ENCODE measurements at places on chromosomes 7 and 10.

DNA sequence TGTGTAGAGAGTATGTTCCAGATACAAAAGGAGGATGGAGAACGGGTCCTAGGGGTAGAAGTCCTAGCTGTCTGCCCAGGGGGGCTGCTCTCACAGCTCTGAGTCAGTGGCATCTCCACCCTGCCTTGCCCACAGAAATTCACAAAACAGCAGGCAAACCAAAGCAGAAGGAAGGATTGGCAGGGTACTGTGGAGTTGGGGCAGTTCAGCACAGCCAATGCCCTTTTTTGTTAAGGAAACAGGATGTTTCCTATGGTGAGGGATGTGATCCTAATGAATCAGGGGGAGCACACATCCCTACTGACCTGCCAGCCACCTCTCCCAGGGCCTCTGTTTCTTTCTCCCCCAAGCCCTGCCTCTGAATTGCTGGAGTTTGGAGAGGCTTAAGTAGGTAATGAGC, 457.6 kb downstream of the PLXNA4 start:
- DNase-seq: no peak

GRCh38 chr7:141708351-141708750, at the start of gene WEE2:
Gene WEE2 (plus strand): TSS chr7:141708353. CDS start chr7:141708759, 406 bp downstream.
- DNase-seq: no peak

DNA sequence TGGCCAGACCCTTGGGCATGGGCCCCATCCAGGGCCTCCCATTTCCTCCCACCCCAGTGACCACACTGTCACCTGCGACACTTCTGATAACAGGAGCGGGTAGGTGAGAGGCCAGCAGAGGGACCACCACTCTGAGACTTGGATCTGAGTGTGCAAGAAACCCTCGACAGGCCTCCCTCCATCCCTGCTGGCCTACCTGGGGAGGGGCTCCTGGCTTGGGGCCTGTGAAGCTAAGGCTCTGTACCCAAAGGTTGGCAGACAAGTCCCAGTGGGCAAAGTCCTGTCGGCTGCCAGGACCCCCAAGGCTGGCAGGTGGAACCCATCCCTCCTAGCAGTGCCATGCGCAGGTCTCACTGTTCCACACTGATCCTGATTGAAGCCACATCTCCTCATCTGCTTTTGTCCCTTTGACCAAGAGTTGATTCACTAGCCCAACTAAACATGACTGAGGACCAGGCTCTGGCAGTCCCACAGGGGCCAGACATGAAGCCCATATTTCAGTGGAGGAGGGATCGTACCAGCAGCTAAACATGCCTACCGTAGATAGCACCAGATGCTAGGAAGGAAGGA, 1.2 kb upstream of the PGAM2 start:
- DNase-seq: no peak

GRCh38 chr10:75295868-75296441, 60.2 kb upstream of the COMTD1 start:
- no peak for DNase-seq

DNA sequence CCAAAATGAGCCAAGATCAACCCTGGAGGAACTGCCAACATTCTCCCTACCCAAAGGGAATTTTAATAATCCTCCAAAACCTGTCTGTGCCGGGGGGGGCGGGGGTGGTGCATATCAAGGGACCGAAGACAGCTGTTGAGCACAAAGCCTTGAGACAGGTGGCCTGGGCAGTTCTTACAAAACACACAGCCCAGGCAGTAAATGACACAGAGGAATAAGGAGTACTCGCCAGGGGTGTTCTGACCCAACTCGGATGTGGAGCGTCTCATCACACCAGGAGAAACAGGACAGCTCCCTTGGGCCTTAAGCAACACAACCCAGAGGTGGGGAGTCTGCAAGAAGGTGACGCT, 35.6 kb downstream of the PLAC9 start:
- DNase-seq: no peak

DNA sequence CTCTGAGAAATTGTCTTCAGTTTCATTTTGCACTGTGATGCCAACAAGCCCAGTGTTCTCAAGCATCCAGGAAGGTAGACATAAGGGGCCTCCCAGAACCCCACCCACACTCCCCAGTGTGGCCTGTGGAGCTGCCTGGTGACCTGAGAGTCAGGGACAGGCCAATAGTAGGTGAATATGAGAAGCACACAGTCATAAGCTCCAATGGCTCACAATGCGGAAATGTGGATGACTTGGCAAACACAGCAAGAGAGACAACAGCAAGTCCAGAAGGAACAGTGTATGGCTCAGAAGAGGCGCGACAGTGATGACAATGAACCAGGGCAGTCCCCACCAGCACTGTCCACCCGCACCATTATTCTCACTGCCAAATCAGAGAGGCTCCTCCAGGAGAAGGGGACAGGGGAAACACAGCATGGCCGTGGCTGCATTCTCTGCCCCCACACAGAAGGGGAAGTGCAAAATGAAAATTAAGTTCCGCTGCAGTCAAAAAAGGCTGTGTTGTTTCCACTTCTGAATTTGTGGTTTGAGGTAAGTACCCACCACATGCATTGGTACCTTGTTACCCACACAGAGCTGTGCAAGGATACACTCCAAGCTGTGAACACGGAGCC, 419.8 kb downstream of the GRID1 start:
- no peak for DNase-seq

DNA sequence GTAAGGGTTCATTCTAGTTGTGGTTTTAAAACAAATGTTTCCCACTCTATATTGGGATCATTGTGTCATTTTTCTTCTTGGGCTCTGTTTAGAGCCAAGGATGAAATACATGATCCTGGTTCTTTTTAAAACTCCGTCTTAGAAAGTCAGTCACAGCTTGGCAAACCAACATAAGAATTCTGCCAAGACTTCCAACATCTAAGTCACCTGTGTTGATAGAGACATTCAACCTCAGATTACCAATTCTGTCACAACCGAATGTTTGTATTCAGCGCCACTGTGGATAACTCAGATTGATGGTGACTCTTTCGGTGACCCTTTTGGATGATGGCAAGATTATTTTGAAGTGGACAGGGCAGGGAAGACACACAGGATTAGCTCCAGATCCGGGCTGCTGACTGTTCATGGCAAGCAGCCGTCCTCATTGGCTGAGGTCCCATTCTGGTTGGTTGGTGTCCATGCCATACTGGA, 255.4 kb downstream of the ARHGAP21 start:
- DNase-seq: no peak

- no peak for DNase-seq
These were observed 1245.7 kb upstream of the SORCS1 start for GRCh38 chr10:108410236-108410635.

- DNase-seq: peak; percentile 84
These were observed 123.6 kb downstream of the RNF32 start for GRCh38 chr7:156764016-156764669.

- DNase-seq: peak; percentile 81
These were observed 69.3 kb downstream of the ETV1 start for GRCh38 chr7:13920053-13920697.

- no peak for DNase-seq
These were observed 24.6 kb upstream of the DDX50 start for GRCh38 chr10:68876246-68877138.

GRCh38 chr7:155731380-155731779, 80.9 kb downstream of the SHH start:
- DNase-seq: no peak

DNA sequence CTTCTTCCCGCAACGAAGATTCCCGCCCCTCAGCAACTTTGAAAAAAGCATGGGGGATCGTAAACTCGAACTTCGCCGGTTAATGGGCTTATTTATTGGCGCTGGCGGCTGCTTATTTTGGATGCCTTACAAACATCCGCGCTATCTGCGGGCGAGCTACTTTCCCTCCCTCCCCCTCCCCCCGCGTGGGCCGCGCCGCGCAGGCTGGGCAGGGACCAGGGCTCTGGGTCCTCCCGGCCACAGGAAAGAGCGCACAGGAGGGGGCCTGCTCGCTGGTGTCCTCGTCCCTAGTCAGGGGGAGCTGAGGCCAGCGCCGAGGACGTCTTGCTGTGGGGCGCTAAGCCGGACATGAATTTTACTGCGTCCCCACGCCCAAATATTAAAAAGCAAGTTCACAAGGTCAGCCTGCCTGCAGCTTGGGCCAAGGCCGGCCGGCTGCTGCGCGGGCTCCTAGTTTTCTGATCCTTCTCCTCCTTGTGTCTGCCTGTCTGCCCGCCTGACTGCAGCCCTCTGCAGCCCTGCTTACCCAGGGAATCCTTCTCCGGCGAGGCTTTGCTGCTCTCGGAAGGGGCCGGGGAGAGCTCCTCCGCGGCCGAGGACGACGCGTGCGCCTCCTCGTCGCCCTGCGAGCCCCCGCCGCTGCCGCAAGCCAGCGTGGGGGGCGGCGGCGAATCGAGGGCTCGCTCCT, 1.2 kb downstream of the HOXA10 start:
- DNase-seq: no peak

- no peak for DNase-seq
These were observed 54.3 kb downstream of the IQUB start for GRCh38 chr7:123480107-123480506.

DNA sequence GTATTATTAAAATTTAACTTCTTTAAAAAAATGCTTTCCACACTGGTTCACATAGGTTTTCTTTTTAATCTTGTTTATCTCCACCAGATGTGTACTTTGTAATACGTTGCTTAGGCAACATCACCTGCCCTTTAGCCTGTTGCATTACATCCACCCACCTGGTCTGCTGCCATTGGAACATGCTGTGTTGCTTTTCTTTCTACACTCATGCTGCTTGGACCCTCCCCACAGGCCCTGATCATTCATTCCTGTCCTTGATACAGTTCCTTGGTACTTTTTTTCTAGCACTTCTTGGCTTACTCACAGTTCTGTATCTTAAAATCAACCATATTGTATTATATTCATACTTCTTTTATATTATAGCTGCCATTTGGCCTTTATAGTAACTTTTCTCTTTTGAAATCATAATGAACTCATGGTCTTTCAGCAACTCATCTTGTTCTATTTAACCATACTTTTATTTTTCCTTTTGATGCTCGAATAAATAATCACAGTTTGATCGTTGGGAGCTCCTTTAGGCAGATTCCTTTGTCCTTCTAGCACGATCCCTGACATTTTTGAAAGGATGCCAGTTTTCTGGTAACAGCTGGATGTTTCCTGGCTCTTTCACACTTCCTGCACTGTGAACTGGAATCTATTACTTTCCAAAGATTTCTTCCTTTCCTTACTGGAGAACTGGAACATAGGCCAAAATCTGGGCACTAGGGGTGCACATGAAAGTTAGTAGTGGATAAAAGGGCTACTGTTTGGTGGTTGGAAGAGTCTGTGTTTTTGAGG, 125.1 kb downstream of the CDK14 start:
- DNase-seq: no peak

GRCh38 chr10:89942217-89942616, 240.8 kb downstream of the KIF20B start:
- DNase-seq: no peak

DNA sequence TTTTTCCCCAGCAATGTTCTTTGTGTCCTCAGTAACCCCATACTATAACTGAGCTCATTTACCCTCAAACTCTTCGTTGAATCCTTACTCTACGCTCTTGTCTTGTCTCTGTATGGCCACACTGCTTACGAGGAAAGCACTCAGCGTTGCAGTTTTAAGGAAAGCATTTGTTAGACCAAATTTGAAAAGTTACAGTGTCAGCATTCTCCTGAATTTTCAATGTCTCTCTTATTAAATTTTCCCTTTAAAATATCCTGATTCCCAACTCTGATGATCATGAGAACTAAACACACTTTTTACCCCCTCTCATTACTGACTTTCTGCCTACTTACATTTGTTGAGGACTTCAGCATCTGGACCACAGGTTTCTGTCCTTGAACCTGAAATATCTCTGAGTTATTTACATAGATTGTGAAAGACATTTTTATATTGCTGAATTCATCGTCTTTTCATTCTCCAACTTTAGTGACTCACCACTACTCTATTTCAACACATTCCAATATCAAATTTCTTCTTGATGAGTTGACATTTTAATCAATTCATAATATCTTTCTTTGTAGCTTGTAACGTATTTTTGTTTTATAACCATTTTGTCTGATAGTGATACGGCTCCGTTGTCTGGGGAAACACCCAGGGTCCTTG, 19.8 kb upstream of the VWDE start:
- DNase-seq: no peak

- DNase-seq: peak; percentile 66
These were observed 14.3 kb downstream of the ZNF282 start for GRCh38 chr7:149209518-149210269.

- DNase-seq: no peak
These were observed 55.8 kb upstream of the KIF5B start for GRCh38 chr10:32112055-32112454.

DNA sequence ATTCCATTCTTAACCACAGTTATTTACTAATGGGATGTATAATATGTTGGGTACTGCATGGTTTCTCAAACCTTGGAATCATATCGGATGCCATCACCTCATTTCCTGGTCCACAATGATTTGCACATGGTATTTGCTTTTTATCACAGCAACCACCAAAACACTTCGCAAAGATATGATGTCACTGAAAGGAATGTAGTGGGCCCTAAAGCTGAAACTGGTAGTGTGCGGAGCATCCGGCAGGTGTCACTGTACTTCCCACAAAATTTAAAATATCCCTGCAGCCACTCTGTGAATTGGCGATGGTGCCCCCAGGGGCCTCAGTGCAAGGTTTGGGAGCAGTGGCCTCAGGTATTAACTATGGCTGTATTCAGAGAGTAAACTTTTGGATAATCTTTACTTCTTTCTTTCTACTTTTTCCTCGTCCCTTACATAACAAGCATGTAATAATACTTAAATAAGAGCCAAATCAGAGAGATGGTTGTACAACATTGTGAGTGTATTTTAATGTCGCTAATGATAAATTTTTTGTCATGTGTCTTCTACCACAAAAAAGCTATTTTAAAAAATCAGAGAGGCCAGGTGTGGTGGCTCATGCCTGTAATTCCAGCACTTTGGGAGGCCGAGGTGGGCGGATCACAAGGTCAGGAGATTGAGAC, 66.2 kb downstream of the FAM241B start:
- no peak for DNase-seq

- DNase-seq: no peak
These were observed 41.4 kb downstream of the TOMM7 start for GRCh38 chr7:22781230-22781711.

GRCh38 chr10:113096128-113096996, 146.3 kb downstream of the TCF7L2 start:
- DNase-seq: no peak

GRCh38 chr7:136514776-136515175, 353.7 kb upstream of the CHRM2 start:
- no peak for DNase-seq

GRCh38 chr10:59090817-59091622, 85.4 kb upstream of the PHYHIPL start:
- no peak for DNase-seq

GRCh38 chr7:129188892-129189660, 643 bp downstream of the SMO start:
- DNase-seq: no peak

- DNase-seq: no peak
These were observed 23.0 kb upstream of the SFMBT2 start for GRCh38 chr10:7433861-7434260.

GRCh38 chr10:70996549-70996948, 108.2 kb upstream of the PCBD1 start:
- no peak for DNase-seq

Measured in BE2C (cell line).